ENCODE measurements at places on chromosomes 1 and 21.
A peak's percentile ranks its signal among the peaks of the same experiment; 100 is the strongest.

GRCh38 chr1:53575141-53575954 lies 116.1 kb downstream of the DMRTB1 start:
- no peak for DNase-seq

DNA sequence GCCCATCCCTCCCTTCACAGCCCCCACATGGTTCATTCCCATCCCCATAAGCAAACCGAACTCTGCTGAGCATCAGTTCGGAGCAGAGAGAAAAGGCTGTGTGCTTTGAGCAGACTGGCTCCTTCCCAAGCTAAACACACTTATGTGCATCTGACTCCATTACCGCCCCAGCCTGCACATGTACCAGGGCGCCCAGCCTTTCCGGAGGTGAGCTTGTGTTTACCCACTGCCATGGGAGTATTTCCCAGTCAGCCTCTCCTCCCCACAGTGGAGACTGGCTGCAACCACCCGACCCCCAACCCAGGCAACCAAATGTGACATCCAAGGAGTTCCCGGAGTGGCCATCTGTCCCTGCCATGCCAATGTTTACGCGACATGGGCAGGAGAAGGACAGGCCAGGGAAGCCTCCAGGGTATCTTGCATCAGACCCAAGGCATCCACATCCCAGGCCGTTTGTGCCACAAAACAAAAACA lies 9.4 kb downstream of the TIAM1 start:
- no peak for DNase-seq

GRCh38 chr1:183505454-183506089 lies 33.3 kb downstream of the SMG7 start:
- no peak for DNase-seq

DNA sequence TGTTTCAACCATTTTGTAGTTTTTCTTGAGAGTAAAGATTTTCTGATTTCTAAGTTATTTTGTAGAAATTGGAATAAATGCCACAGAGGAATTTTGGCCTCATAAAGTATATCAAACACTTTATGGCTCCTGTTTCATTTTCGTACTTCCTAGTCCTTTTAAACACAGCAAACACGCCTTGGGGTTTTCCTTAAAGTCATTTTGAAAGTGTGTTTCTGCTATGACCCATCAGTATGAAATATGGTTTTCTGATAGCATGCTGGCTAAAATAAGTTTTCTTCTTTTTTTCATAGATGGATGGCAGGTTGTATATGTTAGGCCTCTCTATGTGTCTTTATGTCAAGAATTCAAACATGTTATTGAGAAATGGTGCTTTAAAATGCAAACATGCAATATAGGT lies 940.1 kb upstream of the TMPRSS15 start:
- DNase-seq = no peak

DNA sequence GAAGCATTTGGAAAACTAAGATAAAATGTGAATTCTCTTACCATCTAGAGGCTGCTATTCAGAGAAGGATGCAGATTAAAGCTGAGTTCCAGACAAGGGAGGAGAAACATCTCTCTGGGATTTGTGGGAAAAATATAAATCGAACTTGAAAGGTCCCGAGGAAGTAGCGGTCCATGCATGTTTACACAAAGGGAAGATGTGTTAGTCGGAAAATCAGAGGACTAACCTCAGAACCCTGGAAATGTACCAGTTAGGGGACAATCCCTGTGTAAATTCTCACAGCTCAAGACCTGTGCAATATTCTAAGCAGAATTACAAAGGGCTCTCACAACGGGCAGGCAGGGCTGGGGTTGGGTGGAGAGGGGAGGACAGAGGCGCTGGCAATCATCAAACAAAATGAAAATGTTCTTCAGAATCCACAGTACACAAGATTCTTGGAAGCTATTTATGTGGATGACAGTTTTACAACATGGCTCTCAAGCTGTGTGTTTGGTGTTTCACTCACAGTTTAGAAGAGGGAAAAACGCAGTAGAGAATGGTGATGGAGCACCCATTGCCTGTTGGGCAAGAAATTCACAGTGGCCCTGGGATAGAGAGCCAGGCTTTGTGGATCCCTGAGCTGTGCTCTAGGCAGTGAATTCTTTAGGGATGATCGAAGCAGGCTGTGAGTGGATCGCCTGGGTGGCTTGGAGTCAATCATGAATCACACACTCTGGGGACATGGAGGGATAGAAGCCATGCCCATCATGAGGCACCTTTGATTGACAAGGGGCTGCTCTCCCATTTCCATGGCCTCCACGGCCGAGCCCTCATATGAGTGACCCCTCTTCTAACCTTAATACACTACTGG lies 47.6 kb downstream of the KCNJ6 start:
- no peak for DNase-seq

- DNase-seq = no peak
Observed at GRCh38 chr1:82195245-82195644, 394.5 kb downstream of the ADGRL2 start.

DNA sequence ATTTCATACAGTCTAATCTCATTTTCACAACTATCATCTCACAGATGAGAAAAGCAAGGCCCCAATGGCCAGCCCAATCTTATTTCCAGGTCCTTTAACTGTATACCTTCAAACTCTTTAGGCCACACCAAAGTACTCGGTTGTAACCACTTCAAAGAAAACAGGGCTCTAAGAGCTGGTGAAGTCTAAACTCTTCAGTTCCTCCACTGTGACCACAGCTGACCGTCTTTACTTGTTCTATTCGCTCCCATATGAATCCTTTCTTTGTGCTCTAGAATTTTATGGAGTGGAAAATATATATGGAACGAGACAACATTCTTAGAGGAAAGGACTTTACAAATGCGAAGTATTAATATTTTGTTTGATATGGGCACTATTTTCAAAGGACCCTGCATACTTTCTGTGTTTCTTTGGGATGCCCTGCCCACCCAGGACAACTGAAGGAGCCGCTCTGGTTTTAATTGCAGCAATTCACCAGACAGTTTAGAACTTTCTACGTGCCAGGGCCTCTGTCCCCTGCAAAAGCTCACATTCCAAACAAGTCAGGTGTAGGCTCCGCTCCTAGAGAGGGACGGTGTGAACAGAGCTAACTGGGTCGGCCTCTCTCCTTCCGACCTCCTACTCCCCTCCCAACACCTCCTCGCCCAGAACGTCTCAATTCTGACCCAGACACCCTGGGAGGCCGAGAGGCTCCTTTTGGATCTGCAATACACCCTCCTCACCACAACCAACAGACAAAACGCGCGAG lies 15.7 kb downstream of the IER5 start:
- DNase-seq = no peak

DNA sequence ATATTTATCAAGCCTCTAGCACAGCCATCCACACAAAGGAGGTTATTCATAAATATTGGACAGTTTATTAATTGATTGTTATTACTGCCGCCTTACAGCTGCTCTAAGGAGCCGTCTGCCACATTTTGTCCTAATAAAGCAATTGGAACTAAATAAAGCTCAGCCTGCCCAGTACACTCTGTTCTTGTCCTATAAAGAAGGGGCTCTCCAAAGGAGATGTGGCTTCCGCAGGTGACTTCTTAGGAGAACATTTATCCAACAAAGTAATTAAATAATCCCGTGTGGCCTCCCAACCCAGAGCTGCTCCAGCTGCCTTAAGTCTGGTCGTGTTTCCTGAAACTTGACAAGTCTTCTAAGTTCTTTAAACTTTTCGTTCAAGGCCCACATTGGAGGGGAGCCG lies 497.7 kb downstream of the NPHP4 start:
- DNase-seq = no peak

- no peak for DNase-seq
Observed at GRCh38 chr1:38456531-38456876, 403.1 kb downstream of the RRAGC start.

DNA sequence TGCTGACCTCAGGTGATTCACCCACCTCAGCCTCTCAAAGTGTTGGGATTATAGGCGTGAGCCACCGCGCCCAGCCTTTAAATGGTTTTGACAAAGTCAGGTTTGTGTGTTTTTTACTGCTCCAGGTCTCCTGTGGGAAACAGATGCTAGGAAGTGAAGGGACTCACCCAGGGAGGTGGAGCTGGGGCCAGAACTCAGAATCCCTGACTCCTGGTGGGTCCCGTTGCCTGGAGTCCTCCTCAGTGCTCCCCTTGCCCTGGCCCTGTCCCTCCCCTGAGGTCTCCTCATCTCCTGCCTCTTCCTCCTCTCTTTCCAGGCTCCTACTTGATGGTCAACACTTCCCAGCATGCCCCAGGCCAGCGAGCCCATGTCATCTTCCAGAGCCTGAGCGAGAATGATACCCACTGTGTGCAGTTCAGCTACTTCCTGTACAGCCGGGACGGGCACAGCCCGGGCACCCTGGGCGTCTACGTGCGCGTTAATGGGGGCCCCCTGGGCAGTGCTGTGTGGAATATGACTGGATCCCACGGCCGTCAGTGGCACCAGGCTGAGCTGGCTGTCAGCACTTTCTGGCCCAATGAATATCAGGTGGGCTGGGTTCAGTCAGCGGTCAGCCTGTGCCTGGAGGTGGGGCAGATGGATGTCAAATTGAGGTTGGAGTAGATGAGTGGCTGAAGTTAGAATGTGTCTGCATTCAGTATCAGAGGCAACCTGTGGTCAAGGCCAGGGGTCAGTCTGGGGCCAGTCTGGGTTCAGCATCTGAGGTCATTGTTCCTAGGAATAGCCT lies 22.1 kb downstream of the PTPRU start:
- no peak for DNase-seq

DNA sequence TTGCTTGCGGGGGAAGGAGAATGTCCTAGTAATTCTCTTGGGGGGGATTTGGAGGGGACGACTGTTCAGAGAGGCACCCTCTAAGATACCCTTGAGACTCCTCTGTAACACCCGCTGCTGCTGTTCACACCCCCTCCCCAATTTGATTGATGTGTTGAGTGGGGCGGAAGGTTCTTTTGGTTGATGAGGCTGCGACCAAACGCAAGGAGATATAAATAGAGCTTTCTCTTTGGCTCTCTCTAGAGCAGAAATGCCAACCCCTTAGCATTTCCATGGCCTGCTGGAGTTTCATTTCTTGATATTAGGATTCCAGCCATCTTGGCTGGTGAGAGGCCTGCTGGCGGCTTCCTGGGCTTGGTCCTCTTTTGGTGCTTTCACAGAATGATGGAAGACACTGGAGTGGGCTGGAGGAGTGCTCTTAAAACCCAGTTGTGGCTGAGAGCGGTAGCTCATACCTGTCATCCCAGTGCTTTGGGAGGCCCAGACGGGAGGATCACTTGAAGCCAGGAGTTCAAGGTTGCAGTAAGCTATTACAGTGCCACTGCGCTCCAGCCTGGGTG lies 2.0 kb downstream of the PIK3CD start:
- DNase-seq = no peak

DNA sequence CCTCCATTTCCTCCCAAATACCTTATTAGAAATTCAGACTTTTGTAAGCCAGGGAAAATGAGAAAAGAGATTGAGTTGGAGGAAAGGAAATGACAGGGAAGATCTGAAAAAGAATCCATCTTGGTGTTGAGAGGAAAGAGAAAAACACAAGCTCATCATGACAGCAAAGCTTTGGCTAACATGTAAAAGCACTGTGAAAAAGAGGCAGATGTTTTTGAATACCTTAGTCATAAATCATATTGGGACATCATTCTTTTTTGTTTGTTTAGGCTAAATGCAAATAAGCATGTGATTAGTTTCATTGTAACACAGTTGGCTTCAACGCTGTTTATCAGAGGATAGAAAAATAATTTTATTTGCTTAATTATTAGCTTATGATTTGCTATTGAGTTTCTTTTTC lies 64.6 kb downstream of the LHX8 start:
- no peak for DNase-seq

DNA sequence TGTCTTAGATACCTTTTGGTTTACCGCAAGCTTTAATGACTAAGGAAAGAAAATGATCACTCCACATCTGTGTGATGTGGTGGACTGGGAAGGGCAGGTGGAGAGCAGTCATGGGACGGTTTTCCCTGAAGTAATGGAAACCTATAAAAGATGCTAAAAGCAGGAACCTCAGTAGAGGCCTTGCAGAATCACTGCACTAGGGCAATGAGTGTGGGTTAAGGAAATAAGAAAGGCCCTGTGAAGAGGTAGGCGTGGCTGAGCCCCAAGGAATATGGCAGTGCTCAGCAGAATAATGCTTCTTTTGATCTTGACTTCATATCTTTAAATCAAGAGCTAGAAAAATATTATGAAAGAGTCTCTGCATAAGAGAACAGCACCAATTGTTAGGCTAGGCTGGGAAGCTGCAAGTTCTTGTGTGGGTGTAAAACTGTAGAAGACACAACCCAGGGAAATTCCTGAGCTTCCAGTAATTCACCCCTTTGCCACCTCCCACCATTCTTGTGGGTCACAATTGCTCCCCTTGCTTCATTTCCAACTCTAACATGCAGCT lies 49.9 kb downstream of the CLCA4 start:
- no peak for DNase-seq

- peak; percentile 53 for DNase-seq
Observed at GRCh38 chr1:9317591-9318417, 25.1 kb downstream of the SPSB1 start.

- no peak for DNase-seq
Observed at GRCh38 chr1:223234170-223234514, 91.1 kb upstream of the TLR5 start.

- no peak for DNase-seq
Observed at GRCh38 chr1:19038096-19038495, 81.6 kb upstream of the IFFO2 start.

DNA sequence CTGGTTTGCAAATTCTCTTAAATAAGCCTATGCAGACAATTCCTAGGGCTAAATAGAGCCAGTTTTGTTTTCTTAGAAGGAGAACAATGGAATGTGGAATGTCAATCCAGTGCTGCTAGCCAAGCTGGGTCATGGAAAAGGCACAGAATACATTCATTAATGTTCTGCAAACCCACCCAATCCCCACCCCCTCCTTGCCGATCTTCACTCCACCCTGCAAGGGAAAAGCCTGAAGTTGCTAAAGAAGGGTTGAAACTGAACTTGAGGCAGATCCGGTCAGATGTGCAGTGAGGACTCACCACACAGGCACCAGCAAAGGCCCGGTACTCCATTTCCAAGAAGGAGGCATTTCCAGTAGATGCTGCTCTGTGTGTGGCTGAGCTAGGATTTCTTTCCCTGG lies 179.6 kb downstream of the PLPP3 start:
- DNase-seq = no peak

DNA sequence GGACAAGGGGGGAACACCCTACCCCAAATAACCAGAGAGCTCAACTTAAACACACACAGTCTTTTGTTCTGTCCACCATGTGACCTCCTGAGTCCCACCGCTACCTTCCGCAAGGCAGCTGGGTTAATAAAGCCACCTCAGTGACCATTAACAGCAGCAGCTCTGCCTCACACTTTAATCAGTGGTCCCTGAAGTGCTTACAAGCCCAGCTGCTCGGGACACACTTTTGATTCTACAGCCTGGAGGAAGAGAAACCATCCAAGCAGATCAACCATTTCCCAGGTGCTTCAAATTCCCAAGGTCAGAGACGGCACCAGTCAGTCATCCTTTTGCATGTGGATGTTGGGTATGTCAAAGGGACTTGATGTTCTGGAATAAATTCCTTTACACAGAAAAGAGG lies 70.1 kb downstream of the KCNJ15 start:
- no peak for DNase-seq

- DNase-seq = no peak
Observed at GRCh38 chr1:43425045-43425444, 28.7 kb downstream of the HYI start.

GRCh38 chr1:241677201-241677600 lies 25.1 kb downstream of the WDR64 start:
- DNase-seq = no peak

Measured in left ventricle myocardium superior (tissue), 1 donor.